ENCODE measurements at places on chromosomes 12 and 14. TPM values are rescaled to one million over a fixed set of nuclear protein-coding genes. Genes with fewer than 3 reads are reported as not detected.

DNA sequence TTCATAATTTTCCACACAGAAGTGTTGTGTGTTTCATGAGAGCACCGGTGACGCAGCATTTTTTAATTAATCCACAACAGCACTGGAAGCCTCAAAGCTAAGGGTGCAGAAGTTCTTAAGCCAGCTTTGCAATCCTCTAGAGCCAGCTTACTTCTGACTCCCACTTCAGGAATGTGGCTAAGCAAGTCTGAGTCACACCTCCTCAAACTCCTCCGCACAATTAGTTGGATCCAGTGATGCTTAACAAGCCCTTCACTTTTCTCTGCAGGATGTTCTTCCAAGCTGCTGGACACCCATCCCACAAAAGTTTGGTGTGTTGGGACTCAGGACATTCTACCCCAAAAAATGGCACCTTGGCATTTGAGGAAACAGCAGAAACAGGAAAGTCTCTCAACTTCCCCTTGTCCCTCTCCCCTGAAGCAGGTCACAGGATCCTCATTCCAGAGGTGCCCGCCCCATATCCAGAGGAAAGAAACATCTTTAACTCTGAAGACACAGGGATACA is 210.0 kb downstream of the PPM1H start:
- no peak overlapping the region for H3K4me3 ChIP-seq
- peak; percentile 70 for DNase-seq
- H3K4me1 ChIP-seq = no peaks in the 10 kb centered on the region
- no peak overlapping the region for H3K27ac ChIP-seq
- no peaks in the 10 kb centered on the region for H3K36me3 ChIP-seq

GRCh38 chr14:60970146-60970545 is 10.7 kb downstream of the TRMT5 start:
- DNase-seq = no peak
- no peaks in the 10 kb centered on the region for H3K36me3 ChIP-seq
- no peak overlapping the region for H3K27ac ChIP-seq
- H3K27me3 ChIP-seq = no peaks in the 10 kb centered on the region
- H3K4me3 ChIP-seq = no peak overlapping the region

- no peaks in the 10 kb centered on the region for H3K27me3 ChIP-seq
- H3K27ac ChIP-seq = no peak overlapping the region
- no peaks in the 10 kb centered on the region for H3K36me3 ChIP-seq
- H3K4me1 ChIP-seq = no peaks in the 10 kb centered on the region
Observed at GRCh38 chr14:104094709-104095425, 9.4 kb downstream of the ASPG start.

GRCh38 chr14:22689199-22689598 is 45.0 kb upstream of the OR6J1 start:
- no peak overlapping the region for H3K4me3 ChIP-seq
- H3K36me3 ChIP-seq = no peaks in the 10 kb centered on the region
- H3K4me1 ChIP-seq = no peaks in the 10 kb centered on the region
- no peaks in the 10 kb centered on the region for H3K27me3 ChIP-seq
- DNase-seq = no peak

- no peaks in the 10 kb centered on the region for H3K4me1 ChIP-seq
- no peaks in the 10 kb centered on the region for H3K27me3 ChIP-seq
- H3K27ac ChIP-seq = no peak overlapping the region
- no peak overlapping the region for H3K4me3 ChIP-seq
Observed at GRCh38 chr12:27453421-27453820, 6.9 kb downstream of the SMCO2 start.

DNA sequence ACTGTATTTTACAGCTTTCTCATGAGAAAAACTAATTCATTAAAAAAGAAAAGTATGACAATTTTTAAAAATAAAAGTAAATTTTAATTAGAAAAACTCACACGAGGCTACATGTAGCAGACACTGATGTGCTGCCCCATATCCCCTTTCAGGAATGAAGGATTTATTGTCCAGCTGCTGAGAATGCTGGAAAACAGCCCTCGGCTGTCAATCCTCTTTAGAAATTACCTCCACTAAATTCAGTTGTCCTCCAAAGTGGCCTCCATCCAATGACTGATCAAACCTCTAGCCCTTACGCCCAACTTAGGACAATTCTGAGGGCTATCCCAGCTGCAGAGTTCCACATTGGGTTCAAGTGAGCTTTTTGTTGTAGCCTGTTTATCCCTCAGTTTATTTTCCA is 29.8 kb upstream of the AP4S1 start:
- no peaks in the 10 kb centered on the region for H3K27me3 ChIP-seq
- no peaks in the 10 kb centered on the region for H3K36me3 ChIP-seq
- H3K4me1 ChIP-seq = peaks cover 25% of the 10 kb centered on the region
- no peak overlapping the region for H3K4me3 ChIP-seq
- DNase-seq = no peak

GRCh38 chr12:120439646-120440247 is 1.8 kb downstream of the COX6A1 start:
- H3K27me3 ChIP-seq = no peaks in the 10 kb centered on the region
- peak; percentile 82 for DNase-seq

DNA sequence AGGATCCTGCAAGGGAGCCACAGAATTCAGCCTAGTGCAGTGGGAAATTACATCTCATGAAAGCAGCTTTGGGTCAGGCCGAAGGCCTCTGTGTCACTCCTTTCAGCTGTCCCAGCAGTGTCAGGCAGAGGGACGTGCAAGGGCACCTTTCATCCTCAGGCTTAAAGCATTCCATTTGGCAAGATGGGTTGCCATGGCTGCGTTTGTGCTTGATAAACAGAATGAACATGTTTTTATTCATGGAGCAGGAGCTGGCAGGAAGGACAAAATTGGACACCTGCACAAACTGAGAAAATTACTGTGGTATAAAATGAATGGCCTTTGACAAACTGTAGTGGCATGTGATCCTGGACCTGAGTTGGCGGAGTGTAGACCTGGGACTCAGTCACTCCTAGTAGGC is 29.4 kb downstream of the ACAD10 start:
- no peak for DNase-seq
- no peaks in the 10 kb centered on the region for H3K4me1 ChIP-seq
- H3K36me3 ChIP-seq = peaks cover 74% of the 10 kb centered on the region

DNA sequence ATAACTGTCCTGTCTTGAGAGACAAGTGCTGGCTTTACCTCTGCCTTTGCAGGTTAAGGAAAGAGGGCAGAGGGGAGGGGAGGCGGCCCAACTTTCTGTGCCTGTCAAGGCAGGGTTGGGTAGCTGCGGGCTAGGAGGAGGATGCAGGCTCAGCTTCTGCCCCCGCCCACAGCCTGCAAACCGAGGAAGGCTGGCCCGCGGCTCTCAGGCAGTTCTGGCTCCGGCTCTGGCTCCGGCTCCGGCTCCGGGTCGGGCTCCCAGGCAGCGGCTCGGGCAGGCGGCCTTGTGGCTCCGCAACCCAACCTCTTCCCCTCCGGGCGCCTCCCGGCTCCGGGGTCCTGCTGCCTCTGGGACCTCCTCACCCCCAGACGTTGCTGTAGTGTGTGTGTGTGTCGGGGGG is 92.9 kb downstream of the TMEM30B start:
- peaks cover 4% of the 10 kb centered on the region for H3K4me1 ChIP-seq
- H3K4me3 ChIP-seq = no peak overlapping the region
- H3K27ac ChIP-seq = no peak overlapping the region
- no peaks in the 10 kb centered on the region for H3K27me3 ChIP-seq
- DNase-seq = no peak

DNA sequence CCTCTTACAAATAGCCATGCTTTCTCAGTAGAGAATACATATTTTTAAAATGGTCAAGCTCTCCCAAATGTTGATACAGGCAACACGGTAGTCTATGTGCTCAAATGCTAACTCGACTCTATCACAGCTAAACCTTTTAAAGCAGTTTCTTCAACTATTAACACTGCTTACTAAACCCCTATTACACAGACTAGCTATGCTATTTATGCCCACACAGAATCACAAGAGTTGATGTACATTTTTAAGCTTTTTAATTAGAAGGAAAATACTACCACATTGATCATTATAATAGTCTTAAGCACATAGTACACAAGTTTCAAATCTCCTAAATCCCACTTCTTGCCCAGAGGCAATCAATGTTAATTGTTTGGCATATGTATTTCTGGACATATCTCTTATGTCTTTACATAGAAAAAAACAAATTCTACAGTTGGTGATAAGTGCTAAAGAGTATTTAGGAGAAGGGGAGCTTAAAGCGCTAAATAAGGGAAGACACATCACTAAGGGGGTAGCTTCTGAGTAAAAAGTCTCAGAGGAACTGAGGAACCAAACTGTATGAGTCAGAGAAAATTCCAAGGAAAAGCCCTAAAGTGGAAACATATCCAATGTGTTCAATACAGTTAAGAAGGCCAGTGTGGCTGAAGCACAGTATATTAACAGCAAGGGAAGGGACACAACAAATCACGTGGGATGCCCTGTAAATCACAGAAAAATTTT is 13.7 kb downstream of the HNRNPC start:
- no peak overlapping the region for H3K27ac ChIP-seq
- no peaks in the 10 kb centered on the region for H3K4me1 ChIP-seq
- no peaks in the 10 kb centered on the region for H3K36me3 ChIP-seq
- DNase-seq = no peak

DNA sequence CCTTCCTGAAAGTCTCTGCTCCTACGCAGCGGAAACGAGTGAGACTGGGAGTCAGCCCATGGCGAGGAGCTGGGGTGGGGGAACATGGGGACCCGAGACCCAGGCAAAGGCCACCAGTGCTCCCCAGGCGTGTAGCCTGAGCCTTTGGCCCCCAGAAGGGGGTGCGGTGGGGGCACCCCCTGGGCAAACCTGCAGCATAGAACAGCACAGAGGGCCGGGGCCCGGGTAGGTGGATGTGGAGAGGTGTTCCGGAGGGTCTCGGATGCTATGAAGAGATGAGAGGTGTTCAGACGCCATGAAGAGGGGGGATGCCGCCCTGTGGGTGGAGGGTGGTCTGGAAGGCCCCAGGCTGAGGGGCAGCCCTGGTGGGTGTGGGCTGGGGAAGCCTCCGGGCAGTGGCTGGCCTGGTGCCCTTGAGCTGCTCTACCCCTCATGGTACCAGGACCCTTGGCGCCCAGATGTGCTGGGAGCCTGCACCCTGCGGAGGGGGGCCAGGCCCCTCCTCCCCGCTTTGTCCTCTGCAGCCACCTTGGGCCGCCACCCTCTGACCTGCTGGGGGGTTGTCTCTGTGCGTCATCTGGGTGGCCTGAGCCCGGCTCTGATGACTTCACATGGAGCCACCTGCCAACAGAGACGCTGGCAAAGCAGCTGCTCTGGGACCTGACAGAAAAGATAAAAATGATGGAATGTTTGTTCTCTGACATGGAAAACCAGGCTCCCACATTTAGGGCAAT is 83.4 kb downstream of the KIF26A start:
- peak; percentile 39 for DNase-seq
- no peaks in the 10 kb centered on the region for H3K4me1 ChIP-seq
- no peaks in the 10 kb centered on the region for H3K36me3 ChIP-seq
- H3K27me3 ChIP-seq = no peaks in the 10 kb centered on the region
- H3K27ac ChIP-seq = no peak overlapping the region

- H3K27me3 ChIP-seq = no peaks in the 10 kb centered on the region
- no peaks in the 10 kb centered on the region for H3K4me1 ChIP-seq
- no peak overlapping the region for H3K27ac ChIP-seq
- DNase-seq = no peak
- H3K36me3 ChIP-seq = no peaks in the 10 kb centered on the region
Observed at GRCh38 chr14:72550513-72550912, 343.4 kb downstream of the DPF3 start.

- H3K4me1 ChIP-seq = no peaks in the 10 kb centered on the region
- DNase-seq = no peak
- no peak overlapping the region for H3K4me3 ChIP-seq
- H3K36me3 ChIP-seq = no peaks in the 10 kb centered on the region
- H3K27me3 ChIP-seq = no peaks in the 10 kb centered on the region
Observed at GRCh38 chr12:92324849-92325500, 179.3 kb upstream of the BTG1 start.

DNA sequence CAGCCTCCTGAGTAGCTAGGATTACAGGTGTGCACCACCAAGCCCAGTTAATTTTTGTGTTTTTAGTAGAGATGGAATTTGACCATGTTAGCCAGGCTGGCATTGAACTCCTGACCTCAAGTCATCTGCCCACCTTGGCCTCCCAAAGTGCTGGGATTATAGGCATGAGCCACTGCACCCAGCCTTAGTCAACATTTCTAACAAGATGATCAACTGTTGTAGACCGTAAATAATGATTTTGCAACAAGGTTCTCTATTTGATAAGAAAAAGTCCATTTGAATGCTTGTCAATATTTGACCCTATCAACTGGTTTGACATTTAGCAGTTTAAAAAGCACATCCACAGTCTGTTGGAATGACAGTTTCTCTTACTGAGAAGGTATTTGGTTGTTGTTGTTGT is 25.2 kb upstream of the NRDE2 start:
- H3K36me3 ChIP-seq = no peaks in the 10 kb centered on the region
- H3K4me3 ChIP-seq = no peak overlapping the region
- H3K27ac ChIP-seq = no peak overlapping the region
- H3K4me1 ChIP-seq = no peaks in the 10 kb centered on the region
- DNase-seq = no peak

DNA sequence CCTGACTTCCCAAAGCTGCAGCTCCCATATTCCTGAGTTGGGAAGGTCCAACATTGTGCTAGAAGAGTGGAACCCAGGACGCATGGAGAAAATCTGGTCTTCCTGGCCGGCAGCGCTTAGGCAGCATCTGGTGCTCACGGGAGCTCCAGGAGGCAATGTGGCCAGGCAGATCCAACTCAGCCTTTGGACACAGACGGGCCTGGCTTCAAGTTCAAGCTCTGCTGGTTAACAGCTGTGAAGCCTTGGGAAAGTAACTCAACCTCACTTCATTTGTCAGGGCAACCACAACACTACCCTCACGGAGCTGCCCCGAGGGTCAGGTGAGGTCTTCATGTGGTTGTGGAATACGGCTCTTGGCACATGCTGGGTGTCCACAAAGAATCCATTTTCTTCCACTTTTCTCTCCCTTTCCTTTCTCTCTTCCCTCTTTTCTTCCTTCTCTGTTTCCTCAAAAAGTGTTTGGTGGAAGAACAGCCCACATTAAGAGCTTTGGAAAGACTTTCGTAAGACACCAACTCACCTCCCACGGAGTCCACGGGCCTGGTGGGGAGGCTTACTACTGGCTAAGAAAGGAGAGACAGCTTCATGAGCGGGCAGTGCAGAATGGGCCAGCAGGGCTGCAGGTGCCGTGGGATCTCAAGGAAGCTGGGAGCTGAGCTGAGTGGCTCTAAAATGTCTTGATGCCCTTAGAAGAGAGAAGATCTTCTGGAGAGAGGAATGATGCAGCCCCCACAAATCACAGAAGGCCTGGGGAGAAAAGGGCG is 2.4 kb upstream of the FAM181A start:
- no peaks in the 10 kb centered on the region for H3K27me3 ChIP-seq
- no peak overlapping the region for H3K4me3 ChIP-seq
- no peaks in the 10 kb centered on the region for H3K4me1 ChIP-seq

- H3K4me1 ChIP-seq = no peaks in the 10 kb centered on the region
- no peaks in the 10 kb centered on the region for H3K36me3 ChIP-seq
- no peak overlapping the region for H3K4me3 ChIP-seq
Observed at GRCh38 chr14:94142247-94142646, 12.8 kb upstream of the IFI27L2 start.

The CCDC197 gene
- not detected for total RNA-seq

The MUCL1 gene
- total RNA-seq = not detected

The OTOGL gene
- 0.18 TPM for total RNA-seq

The ADGRD1 gene
- 7.0 TPM for total RNA-seq

The USP44 gene
- not detected for total RNA-seq

The SELPLG gene
- 4.4 TPM for total RNA-seq

The MEG3 gene
- total RNA-seq = 135 TPM

The TAS2R7 gene
- not detected for total RNA-seq

The TMEM30B gene
- total RNA-seq = 6.6 TPM
